ENCODE measurements at places on chromosomes 16 and 17. TPM values are rescaled to one million over a fixed set of nuclear protein-coding genes. Genes with fewer than 3 reads are reported as not detected.

Gene HOXB8
- 0.59 TPM for total RNA-seq

Gene TNK1
- 1.1 TPM for total RNA-seq

Gene EME1
- total RNA-seq = 2.0 TPM

Gene FOXF1
- total RNA-seq = 0.66 TPM

Gene UBB
- total RNA-seq = 735 TPM

Gene BCO1
- not detected for total RNA-seq

Gene TRAF4
- total RNA-seq = 48.9 TPM

Gene CHST4
- total RNA-seq = 0.66 TPM

Gene CD300LF
- 2.0 TPM for total RNA-seq

Gene GRB7
- 27.9 TPM for total RNA-seq

Gene ABCC3
- total RNA-seq = 6.1 TPM

Gene SOST
- total RNA-seq = not detected

Gene FAM20A
- total RNA-seq = 28.8 TPM

Gene CTF1
- total RNA-seq = 2.6 TPM

Gene ULK2
- total RNA-seq = 23.0 TPM

Gene ABCA10
- 13.6 TPM for total RNA-seq

Gene HES7
- not detected for total RNA-seq

Gene FKBP10
- 39.4 TPM for total RNA-seq

Gene NOL11
- 25.1 TPM for total RNA-seq

Gene SGCA
- total RNA-seq = 0.73 TPM

Gene SENP3
- total RNA-seq = 65.2 TPM

Gene IL34
- 0.64 TPM for total RNA-seq

Gene ADORA2B
- 5.6 TPM for total RNA-seq

Gene LCAT
- total RNA-seq = 18.6 TPM

Gene EFTUD2
- total RNA-seq = 60.0 TPM

Gene TBX2
- 4.8 TPM for total RNA-seq

Gene ZFP1
- 16.0 TPM for total RNA-seq

Gene PRAC1
- total RNA-seq = not detected

Gene OR2C1
- total RNA-seq = not detected

Gene SLFN13
- 26.5 TPM for total RNA-seq

Gene DPEP3
- total RNA-seq = not detected

Gene C1QL1
- not detected for total RNA-seq

Gene DRC7
- total RNA-seq = not detected

Gene C16orf87
- 7.6 TPM for total RNA-seq

Gene SLC2A4
- total RNA-seq = 2.6 TPM

Gene SDK2
- 2.9 TPM for total RNA-seq

Gene TAT
- total RNA-seq = 566 TPM
